ENCODE measurements at places on chromosomes 1 and 21. TPM values are rescaled to one million over a fixed set of nuclear protein-coding genes. Genes with fewer than 3 reads are reported as not detected.
A peak's percentile ranks its signal among the peaks of the same experiment; 100 is the strongest.

Gene GIPC2
- 0.18 TPM for polyA plus RNA-seq

Gene RGL1
- 1.4 TPM for polyA plus RNA-seq

- no peak overlapping the region for H3K27ac ChIP-seq
- no peaks in the 10 kb centered on the region for H3K4me1 ChIP-seq
- H3K36me3 ChIP-seq, result no peaks in the 10 kb centered on the region
- no peak for DNase-seq
- peaks cover 7% of the 10 kb centered on the region for H3K27me3 ChIP-seq
Observed at GRCh38 chr21:38911484-38912101, 105.9 kb downstream of the ETS2 start.

DNA sequence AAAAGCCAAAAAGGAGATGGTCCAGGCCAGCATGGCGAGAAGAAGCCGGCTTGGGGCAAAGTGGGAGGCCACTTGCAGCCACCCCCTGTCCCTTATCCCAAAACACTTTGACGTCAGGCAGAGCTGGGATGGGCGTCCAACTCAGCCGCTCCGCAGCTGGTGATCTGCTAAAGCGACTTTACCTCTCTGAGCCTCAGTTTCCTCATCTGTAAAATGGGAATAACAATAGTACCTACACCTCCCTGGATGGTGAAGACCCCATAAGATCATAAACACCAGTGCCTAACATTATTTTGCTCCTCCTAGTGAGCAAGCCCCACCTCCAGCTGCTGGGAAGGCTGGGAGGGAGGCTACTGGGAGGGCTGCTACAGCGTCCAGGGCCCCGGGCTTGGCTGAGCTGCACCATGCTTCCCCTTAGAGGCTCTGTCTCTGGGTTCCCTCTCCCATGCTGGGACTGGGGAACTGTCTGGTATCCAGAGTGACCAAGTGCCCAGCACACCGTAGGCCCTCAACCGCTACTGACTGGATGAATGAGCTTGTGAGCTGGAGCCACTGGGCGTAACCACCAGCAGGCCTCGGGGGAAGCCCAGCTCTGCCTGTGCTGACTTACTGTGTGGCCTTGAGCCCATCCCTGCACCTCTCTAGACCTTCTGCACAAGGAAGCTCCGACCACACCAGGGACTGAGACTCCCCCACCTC, 18.3 kb downstream of the IFFO2 start:
- H3K36me3 ChIP-seq, result no peaks in the 10 kb centered on the region
- H3K4me3 ChIP-seq, result no peak overlapping the region
- peak overlapping the region; percentile 1 for H3K27ac ChIP-seq
- peaks cover 82% of the 10 kb centered on the region for H3K4me1 ChIP-seq

Gene DEPDC1
- polyA plus RNA-seq, result not detected

Gene CFAP57
- not detected for polyA plus RNA-seq

Gene C1QA
- not detected for polyA plus RNA-seq
